ENCODE measurements at places on chromosomes 11 and 22.

DNA sequence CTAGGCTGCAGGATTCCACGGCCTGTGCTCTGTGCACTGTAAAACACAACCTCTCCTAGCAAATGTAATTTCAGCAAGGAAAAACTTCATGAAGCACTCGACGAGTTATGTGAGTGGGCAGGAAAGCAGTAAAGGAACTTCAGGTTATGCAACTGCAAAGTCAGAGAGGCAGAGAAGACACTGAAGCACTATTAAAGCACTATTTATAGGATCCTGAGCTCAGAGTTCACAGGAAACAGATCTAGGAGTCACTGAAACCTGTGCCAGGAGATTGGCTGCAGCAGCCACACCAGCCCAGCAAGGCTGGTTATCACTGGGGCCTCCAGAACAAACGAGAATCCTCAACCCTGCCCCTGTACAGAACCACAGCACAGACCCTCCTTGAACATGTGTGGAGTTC lies 2.5 kb downstream of the SMIM35 start:
- DNase-seq: no peak

DNA sequence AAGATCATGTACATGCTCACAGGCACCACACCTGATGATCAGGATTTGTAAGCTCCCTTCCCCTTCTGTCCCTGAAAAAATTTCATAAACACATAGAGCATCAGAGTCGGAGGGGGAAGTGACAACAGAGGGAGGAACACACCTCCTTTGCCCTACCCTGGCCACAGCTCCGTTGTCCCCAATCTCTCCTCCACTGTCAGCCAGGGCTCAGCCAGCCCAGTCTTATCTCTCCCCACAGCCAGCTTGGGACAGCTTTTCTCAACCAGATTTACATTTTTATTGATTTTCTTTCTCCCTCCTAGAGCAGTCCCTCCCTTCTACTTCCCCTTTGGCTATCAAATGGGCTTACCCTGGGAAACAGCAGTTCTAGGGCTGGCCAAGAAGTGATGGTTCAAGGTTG lies 32.1 kb upstream of the TPBGL start:
- DNase-seq: no peak

DNA sequence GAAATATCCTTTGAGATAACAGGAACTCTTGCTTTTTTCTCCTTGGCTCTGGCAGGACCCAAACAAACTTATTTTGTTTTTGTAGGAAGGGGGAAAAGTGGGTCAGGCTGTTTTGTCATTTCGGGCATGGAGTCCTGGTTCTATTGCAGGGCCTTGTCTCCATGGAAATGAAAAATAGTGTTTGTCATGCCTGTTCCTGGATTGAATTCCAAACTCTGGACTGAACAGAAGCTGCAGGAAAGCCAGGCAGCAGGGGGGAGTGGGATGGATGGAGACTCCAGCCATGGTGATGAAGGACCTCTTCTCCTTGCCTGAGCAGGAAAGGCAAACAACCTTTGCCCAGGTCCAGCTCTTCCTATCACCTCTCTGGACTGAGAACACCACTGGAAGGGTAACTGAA lies 87.0 kb downstream of the SCN3B start:
- DNase-seq: no peak

DNA sequence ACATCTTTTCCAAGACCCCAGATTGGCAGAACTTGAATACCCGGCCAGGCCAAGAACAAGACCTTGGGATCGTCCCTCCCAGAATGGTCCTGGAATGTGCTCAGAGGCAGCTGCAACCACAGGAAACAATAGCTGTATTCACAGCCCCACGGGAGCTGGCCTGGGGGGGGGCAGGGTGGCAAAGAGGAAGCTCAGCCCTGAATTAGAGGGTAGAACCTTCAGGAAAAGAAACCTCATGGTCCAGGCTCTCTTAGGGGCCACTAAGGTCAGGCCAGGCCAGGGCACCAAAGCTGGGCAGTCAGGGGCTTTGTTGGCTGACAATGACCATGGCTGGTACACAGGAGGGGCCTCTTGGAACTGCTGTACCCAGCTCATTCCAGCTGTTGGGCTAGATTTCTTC lies 17.3 kb downstream of the RPL27A start:
- DNase-seq: no peak

DNA sequence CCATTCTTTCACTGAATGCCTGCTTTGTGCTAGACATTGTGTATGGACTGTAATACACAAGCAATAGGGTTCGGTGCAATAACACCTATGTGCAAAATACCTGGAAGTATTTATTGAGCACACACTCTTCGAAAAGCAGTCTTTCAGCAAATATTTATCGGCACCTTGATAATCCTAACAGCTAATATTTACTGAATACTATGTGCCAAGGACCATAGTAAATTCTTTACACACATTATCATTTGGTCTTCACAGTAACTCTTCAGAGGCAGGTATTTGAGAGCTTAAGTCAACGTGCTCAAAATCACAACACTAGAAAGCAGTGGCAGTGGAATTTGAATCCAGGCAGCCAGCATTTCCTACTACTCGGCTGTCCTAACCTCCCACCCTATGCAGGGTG lies 2.2 kb downstream of the B3GNT6 start:
- no peak for DNase-seq

- DNase-seq: no peak
Observed at GRCh38 chr11:12219757-12220156, 109.4 kb downstream of the MICAL2 start.

GRCh38 chr11:120199613-120200012 lies 11.2 kb upstream of the OAF start:
- no peak for DNase-seq

DNA sequence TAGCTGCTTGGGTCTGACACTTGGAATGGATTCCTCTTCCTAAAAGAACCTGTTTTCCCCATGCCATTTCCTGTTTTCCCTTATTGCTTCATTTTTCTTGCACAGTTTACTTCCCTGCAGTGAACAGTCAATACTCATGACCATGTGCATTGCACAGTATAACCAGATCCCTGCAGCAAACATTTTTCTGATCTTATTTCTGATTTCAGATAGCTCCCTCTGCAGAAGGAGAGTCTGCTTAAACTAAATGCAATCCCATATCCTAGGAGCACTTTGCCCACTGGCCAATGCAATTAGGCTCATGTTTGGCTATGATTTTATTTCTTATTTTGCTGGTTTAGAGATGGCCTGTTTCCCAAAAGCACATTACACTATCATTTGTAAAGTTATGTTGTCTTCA lies 96.7 kb upstream of the CD44 start:
- no peak for DNase-seq

- DNase-seq: no peak
Observed at GRCh38 chr11:55967914-55968313, 1.8 kb downstream of the OR10AG1 start.

All from activated T-cell treated with anti-CD3 and anti-CD28 coated beads, Interleukin-2, amount 50 U/mL, for 4 hours (primary cell).